Thyroid gland (tissue), 4 donors: ENCODE measurements at places on chromosomes 5 and 9. TPM values are rescaled to one million over a fixed set of nuclear protein-coding genes. Genes with fewer than 3 reads are reported as not detected.

GRCh38 chr9:120755044-120755443 lies 38.2 kb downstream of the FBXW2 start:
- DNase-seq = no peak

GRCh38 chr9:114184071-114184470 lies 28.7 kb downstream of the COL27A1 start:
- no peak for DNase-seq

DNA sequence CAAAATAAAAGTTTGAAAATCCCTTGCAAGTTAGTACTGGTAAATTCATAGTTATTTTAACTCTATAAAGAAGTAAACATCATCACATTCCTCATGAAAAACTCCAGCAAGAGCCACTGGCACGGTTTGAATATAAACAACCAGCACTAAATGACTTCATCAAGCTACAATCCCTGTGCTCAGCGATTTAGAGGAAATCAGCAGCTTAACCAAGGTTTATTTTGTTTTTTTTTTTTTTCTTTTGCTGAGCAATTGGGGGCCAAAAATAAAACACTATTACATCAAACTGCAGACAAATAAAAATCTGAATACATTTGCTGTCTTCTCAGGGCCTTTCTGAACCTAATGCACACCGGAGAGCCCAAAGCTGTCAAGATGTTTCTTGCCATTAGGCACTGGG lies 106.2 kb upstream of the SLC24A2 start:
- no peak for DNase-seq

DNA sequence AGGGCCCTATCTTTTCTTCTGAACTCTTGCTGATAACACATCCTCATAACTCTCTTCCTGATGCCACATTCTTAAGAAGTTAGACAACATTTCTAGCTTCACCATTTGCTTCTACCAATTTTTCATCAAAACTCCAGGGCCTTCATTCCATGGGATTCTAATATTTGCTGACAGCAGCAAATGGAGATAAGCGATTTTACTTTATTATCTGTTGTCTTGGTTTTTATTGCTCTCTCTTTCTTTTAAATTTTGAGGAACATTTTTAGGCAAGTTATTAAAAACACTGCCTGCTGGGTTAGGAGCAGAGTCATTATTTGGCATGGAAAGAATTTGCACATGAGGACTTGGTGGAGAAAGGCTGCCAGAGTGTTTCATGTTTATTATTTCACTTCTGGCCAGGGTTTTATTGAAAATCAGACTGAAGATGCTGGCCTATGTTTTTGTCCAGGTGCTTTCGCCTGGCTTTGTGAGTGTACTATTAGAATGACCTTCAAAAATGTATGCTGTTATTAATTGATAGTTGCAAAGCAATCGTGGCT lies 27.7 kb downstream of the NSG2 start:
- DNase-seq = no peak

DNA sequence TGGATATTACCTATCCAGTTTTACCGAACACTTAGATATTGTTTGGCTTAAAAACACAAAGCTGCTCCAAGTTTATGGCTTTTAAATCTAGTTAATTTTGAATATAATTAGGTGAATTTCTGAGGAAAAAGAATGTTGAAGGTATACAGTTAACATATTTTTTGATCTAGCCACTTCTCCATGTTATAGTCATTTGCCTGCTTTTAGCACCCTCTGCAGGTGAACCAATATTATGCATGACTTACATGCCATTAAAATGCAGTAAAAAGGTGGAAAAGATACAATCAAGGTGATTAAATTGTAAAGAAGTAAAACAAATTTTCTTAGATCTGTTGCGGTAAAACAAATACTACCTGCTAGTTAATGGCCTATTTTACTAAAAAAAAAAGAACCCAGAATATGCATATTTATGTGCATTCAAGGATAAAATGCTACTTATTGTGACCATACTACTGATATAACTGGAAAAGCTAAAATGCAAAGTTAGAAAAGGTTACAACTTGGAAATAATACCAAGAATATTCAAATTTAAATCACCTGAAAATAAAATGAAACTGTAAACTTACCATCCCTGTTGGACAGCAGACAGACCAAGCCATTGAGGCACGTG lies 132.1 kb downstream of the AP3B1 start:
- DNase-seq = no peak

GRCh38 chr9:125183054-125183453 lies 6.5 kb downstream of the PPP6C start:
- no peak for DNase-seq

GRCh38 chr9:128677794-128678193 lies 11.2 kb upstream of the SET start:
- DNase-seq = no peak

DNA sequence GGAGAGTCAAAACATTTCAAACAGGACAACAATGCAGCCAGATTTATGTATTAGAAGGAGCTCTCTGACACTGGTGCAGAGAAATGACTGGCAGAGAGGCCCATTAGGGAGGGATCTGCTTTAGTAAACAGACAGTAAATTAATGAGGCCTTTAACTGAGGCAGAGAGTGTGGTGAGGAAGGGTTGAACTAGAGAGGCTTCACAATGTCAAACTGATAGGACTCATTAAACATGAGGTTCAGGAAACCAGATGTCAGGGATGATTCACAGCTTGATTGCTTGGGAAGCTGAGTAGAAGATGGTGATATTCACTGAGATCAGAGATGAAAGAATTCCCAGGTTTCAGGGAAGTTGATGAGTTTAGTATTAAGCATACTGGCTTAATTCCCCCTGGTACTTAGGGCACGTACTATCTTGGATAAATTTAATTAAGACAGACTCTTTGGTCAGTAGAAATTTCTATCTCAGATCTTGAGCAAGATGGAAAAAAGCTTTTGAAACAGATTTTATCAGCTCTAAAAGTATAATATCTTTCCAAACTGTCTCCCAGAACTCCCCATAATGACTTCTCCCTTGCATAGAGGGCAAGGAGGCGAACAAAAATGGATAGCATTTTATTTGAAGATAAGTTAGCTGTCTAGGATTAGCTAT lies 8.6 kb upstream of the MUSK start:
- no peak for DNase-seq

- no peak for DNase-seq
These were observed 27.7 kb downstream of the PTCD2 start for GRCh38 chr5:72347801-72348308.

DNA sequence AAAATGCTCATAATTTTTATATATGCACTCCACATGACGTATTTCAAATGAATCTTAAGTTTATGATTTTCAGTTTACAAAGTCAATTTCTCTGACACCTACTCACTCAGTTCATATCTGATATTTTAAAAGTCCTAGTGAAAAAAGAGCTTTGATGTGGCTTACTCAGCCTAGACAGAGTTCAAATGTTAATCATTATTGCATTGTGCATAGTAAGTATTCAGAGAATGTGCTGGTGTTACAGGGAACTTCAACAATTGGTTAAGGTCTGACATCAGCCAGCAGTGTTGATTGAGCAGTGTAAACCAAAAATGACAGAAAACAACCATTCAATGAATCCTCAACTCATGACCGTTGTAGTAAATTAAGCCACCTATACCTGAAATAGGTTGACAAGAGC lies 147.2 kb upstream of the LHFPL2 start:
- no peak for DNase-seq

DNA sequence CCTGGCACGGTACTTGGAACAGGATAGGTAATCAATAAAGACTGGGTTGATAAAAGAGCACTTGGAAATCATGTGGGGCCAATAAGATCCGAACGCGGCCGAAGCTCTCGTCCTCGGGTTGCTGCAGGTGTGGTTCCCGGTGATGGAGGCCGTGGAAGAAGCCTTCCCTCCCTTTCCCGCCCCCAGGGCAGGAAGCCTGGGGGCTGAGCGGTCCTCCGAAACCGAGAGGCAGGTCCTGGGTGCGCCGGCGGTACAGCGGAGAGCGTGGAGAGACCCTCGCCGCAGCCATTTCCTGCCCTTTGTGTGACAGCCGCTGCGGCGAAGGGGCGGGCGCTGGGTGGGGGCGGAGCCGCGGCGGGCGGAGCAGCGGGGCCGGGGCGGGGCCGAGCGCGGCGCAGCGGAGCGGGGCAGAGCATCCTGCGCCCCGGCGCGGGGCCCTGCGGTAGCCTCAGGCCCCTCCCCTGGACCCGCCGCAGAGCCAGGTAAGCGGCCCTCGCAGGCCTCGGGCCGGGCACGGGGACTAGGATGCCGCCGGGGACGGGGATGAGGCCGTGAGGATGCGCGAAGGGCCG lies at the start of gene CYFIP2:
CYFIP2 (plus strand) TSS at position 410 of the 572 bp plus-strand sequence. CDS start 19,239 bp downstream, outside the sequence.
- peak; percentile 63 for DNase-seq

- DNase-seq = no peak
These were observed 189.3 kb upstream of the MAST4 start for GRCh38 chr5:66406761-66407336.

DNA sequence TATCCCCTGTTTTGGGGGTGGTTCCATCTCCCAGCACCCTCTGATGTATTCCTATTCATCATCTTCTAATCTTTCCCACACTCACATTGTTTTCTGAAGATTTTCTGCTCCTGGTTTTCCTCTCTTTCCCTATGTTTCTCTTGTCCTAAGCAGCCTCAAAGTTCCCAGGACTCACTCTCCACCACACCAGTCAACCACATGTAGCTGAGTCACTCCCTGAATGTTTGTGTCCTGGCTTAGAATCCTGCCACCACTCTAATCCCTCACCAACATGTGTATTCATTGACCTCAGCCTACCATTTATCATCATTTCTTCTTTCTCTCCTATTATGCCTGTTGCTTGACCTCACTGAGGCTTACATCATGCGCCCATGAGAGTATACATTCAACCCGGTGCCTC lies 282.4 kb upstream of the ADAMTS16 start:
- no peak for DNase-seq

DNA sequence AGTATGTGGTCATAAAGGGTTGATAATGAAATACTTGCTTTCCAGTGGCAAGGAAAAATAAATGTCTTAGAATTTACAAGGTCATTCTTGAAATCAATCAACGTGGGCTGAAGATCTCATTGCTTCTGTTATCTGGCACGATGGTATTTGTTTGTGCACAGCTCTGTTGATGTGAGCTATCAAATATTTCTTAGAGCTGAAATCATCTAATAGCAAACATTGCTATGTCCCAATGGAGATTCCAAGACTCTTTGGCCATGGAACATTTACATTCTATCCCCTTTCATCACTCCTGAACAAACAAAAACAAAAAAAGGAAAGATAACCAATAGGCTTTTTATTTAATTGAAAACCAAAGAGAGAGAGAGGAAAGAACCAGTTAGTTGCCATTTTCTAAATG lies 111.5 kb upstream of the CCDC152 start:
- DNase-seq = no peak

DNA sequence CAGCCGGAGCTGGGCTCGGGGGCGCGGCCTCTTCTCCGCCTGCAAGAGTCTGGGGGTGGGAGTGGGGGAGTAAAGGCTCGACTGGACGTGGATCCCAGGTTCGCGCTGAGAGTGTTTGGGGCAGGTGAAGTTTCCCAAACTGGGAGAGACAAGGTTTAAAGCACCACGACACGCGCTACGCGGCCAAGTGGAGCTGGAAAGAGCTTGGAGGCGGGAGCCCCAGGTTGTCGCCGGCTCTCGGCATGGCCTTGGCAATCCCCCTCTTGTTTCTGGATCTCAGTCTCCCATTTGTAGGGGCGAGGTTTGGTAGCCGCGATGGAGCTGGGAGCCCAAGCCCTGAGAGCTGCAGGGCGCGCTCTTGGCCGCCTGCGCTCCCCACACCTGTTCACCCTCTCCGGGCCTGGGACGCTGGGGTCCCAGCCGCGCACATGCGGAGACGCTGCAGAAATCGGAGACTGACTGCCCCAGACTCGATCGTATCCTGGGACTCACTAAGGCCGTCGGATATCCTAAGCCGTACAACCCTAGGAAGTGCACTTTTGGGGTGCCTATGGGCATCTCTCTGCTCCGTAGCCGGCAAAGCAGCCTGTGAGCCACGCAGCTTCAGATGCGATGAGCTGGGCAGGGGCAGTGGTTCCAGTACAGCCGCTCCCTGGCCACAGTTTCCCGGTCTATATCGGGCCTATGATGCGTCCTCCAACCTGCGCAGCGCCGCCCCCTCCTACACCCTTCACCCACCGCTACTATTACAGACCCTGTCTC lies 937 bp downstream of the TMOD1 start:
- DNase-seq = peak; percentile 49

GRCh38 chr5:106875591-106876297 lies 795.0 kb downstream of the EFNA5 start:
- DNase-seq = peak; percentile 11

DNA sequence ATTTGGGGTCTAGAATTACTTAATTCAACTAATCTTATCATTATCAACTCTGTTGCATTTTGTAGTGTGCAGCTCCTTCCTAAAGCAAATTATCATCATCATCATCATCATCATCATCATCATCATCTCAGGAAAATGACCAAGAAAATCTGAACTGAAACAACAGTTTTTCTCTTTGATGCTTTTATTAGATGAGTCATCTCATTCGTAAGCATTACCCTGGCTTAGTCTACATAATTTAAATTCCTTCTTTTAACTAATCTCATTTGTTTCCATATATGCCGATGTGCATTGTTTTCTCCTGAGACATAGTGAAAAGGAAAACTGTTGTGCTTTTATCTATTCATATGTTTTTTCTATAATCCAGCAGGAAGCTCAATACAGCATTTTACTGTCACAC lies 173.0 kb upstream of the PDE4D start:
- no peak for DNase-seq

- DNase-seq = no peak
These were observed 89.7 kb downstream of the DROSHA start for GRCh38 chr5:31442058-31442745.

DNA sequence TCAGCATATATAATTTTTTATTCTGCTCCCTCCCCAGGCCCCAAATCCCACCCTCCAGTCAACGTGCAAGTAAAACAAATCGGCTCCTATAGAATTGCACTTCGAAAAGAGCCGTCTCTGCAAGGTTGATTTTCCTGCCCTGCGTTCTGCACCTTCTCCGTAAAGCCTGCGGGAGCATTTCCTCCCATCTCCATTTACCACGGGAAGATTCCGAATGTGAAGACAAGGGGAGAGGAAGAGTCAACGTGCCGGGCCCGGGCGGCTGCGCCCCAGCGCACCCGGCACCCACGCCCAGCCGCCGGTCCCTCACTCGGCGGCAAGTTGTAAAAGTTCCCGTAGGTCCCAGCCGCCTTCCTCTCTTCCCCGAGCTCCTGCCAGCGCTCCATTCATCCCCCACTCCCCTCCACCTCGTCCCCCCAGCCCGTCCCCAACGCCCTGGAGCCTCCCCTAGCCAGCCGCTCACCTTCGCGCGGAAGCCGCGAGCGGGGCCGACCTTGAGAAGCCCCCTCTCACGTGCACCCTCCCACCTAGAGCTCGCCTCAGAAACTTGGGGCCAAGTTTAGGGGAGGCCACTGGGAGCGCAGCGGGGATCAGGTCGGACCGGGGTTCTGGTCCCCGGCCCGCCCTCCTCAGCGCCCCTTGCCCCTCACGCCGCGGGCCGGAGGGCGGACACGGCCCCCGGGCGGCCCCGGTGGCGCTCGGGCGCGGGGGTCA lies 431 bp downstream of the BNC2 start:
- peak; percentile 9 for DNase-seq

The CCDC192 gene
- total RNA-seq = 1.3 TPM

The TCF7 gene
- 9.8 TPM for total RNA-seq

The PCDHGB3 gene
- total RNA-seq = 5.1 TPM

The ASB6 gene
- total RNA-seq = 21.7 TPM

The ADAMTS19 gene
- not detected for total RNA-seq

The BRINP1 gene
- total RNA-seq = 0.67 TPM

The CCL27 gene
- total RNA-seq = not detected

The TNIP1 gene
- total RNA-seq = 99.0 TPM

The ZNF483 gene
- total RNA-seq = 34.9 TPM
